ENCODE measurements at places on chromosomes 13 and 19. TPM values are rescaled to one million over a fixed set of nuclear protein-coding genes. Genes with fewer than 3 reads are reported as not detected.
A peak's percentile ranks its signal among the peaks of the same experiment; 100 is the strongest.

GRCh38 chr19:18259893-18260292, 14.4 kb downstream of the IQCN start:
- DNase-seq, result no peak
- no peak overlapping the region for H3K27ac ChIP-seq
- H3K4me3 ChIP-seq, result no peak overlapping the region
- peaks cover 8% of the 10 kb centered on the region for H3K27me3 ChIP-seq
- H3K36me3 ChIP-seq, result no peaks in the 10 kb centered on the region
- no peaks in the 10 kb centered on the region for H3K4me1 ChIP-seq

JAK3 gene
- total RNA-seq, result 18.0 TPM

GRCh38 chr13:108776650-108777049, 147.2 kb downstream of the MYO16 start:
- no peak overlapping the region for H3K27ac ChIP-seq
- H3K27me3 ChIP-seq, result no peaks in the 10 kb centered on the region
- H3K4me1 ChIP-seq, result no peaks in the 10 kb centered on the region
- no peak for DNase-seq
- no peak overlapping the region for H3K4me3 ChIP-seq

ANKRD27 gene
- 28.0 TPM for total RNA-seq

GRCh38 chr13:42272115-42272803, at the start of gene AKAP11:
Gene AKAP11, plus strand, starts transcription at chr13:42272152. Its CDS starts 14,197 bp downstream, at chr13:42286349.
- H3K27ac ChIP-seq, result peak within 1 kb of the TSS; percentile 92
- H3K4me1 ChIP-seq, result no peaks in the 10 kb centered on the region
- H3K36me3 ChIP-seq, result no peaks in the 10 kb centered on the region
- H3K27me3 ChIP-seq, result no peaks in the 10 kb centered on the region
- peak within 1 kb of the TSS; percentile 92 for H3K4me3 ChIP-seq
- peak; percentile 26 for DNase-seq

- H3K4me3 ChIP-seq, result no peak overlapping the region
- no peaks in the 10 kb centered on the region for H3K27me3 ChIP-seq
- no peak for DNase-seq
- peak overlapping the region; percentile 62 for H3K27ac ChIP-seq
Observed at GRCh38 chr19:4032436-4032835, 24.9 kb downstream of the PIAS4 start.

- no peak for DNase-seq
- H3K4me3 ChIP-seq, result no peak overlapping the region
- no peak overlapping the region for H3K27ac ChIP-seq
- no peaks in the 10 kb centered on the region for H3K4me1 ChIP-seq
- H3K27me3 ChIP-seq, result no peaks in the 10 kb centered on the region
Observed at GRCh38 chr13:109899316-109899715, 112.9 kb upstream of the IRS2 start.

GRK1 gene
- total RNA-seq, result not detected

LILRB4 gene
- 5.1 TPM for total RNA-seq

DNA sequence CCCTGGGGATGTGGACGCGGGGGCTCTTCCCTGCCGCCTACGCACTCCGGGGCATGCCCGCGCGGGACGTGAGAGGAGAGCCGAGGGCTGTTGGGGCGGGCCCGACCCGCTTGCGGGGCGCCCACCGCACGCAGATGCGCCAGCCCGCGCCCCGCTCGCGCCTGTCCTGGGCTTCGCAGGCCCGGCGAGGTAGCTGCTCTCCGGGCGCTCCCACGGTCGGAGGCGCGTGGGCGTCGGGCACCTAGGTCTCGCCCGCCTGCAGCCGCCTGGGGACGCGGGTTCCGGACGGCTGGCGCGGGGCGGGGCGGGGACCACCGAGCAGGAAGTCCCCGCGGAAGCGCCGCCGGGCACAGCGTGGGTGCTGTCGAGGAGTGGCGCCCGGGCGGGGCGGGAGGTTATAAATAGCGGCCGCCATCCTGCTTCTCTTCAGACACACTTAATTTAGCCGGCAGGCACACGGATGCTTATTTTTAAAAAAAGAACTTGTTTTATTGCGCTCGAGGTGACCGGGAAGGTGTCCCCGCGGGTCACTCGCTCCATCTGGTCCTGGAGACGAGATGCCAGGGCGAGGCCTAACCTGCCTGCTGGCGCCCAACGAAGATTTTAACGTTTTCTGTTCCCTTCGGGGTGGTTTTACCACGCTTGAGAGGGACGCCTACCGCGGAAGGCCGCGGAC, 561 bp upstream of the GJA3 start:
- peak overlapping the region; percentile 10 for H3K4me3 ChIP-seq
- peaks cover 72% of the 10 kb centered on the region for H3K27me3 ChIP-seq
- no peaks in the 10 kb centered on the region for H3K36me3 ChIP-seq
- H3K27ac ChIP-seq, result no peak overlapping the region
- DNase-seq, result no peak
- H3K4me1 ChIP-seq, result peaks cover 9% of the 10 kb centered on the region

DNA sequence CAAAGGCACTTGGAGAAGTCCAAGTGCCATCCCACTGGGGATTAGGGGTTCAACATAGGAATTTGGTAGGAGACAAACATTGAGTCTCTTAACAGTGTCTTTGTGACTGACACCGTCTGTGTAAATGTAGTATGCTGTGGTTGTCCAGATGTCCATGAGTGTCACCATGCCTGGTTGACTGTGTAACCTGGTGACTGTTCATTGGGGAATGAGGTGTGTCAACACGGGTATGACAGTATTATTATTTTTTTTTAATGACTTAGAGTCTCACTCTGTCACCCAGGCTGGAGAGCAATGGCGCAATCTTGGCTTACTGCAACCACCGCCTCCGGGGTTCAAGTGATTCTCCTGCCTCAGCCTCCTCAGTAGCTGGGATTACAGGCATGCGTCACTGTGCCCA, 16.2 kb downstream of the PKN1 start:
- no peaks in the 10 kb centered on the region for H3K4me1 ChIP-seq
- peaks cover 100% of the 10 kb centered on the region for H3K36me3 ChIP-seq
- no peaks in the 10 kb centered on the region for H3K27me3 ChIP-seq
- H3K4me3 ChIP-seq, result no peak overlapping the region

CAPN12 gene
- total RNA-seq, result 3.5 TPM

DNA sequence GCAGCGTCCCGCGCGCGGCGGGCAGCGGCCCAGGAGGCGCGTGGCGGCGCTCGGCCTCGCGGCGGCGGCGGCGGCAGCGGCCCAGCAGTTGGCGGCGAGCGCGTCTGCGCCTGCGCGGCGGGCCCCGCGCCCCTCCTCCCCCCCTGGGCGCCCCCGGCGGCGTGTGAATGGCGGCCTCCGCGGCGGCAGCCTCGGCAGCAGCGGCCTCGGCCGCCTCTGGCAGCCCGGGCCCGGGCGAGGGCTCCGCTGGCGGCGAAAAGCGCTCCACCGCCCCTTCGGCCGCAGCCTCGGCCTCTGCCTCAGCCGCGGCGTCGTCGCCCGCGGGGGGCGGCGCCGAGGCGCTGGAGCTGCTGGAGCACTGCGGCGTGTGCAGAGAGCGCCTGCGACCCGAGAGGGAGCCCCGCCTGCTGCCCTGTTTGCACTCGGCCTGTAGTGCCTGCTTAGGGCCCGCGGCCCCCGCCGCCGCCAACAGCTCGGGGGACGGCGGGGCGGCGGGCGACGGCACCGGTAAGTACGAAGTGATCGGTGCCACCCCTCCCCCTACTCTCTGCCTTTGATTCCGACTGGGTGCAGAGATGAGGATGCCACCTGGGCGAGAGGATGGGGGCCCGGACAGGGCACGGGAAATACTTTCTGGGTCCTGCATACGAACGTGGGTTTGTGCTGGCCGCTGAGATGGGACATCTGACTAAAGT, 874 bp downstream of the TRIM28 start:
- peak overlapping the region; percentile 94 for H3K27ac ChIP-seq
- H3K27me3 ChIP-seq, result no peaks in the 10 kb centered on the region
- no peaks in the 10 kb centered on the region for H3K4me1 ChIP-seq
- DNase-seq, result no peak
- peaks cover 22% of the 10 kb centered on the region for H3K36me3 ChIP-seq

DNA sequence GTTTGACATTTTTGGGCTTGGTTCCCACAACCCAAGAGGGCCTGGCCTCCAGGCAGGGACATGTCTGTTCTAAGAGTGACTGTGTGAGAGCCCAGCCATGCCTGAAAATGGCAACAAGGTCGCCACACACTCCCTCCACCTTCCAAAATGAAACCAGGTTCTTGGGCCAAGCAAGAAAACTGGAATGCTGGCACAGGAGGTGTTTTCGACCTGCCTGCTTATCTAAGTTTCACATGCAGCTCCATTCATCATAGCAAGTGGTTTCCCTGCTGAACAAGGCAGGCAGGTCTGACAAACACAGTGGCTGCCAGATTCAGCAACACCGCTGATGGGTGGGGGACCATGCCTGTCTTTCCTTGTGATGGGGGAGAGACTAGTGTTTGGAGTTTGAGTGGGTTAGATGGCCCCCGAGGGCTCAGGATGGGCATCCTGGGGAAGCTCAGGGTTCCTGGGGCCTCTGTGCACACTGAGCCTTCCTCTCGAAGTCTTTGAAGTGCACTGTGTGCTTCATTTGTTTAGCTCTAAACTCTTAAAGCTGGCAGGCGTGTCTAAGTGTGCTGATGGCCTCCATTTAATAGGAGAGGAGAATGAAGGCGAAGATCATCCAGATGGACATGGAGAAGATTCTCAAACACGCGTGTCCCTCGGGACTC, 17.9 kb upstream of the GAS6 start:
- H3K27ac ChIP-seq, result peak overlapping the region; percentile 17
- no peak overlapping the region for H3K4me3 ChIP-seq
- no peaks in the 10 kb centered on the region for H3K36me3 ChIP-seq
- no peak for DNase-seq
- H3K4me1 ChIP-seq, result peaks cover 5% of the 10 kb centered on the region

SOHLH2 gene
- 0.20 TPM for total RNA-seq

SHANK1 gene
- 3.3 TPM for total RNA-seq

FGF22 gene
- total RNA-seq, result 2.5 TPM

ZNF667 gene
- total RNA-seq, result 4.8 TPM

GRCh38 chr13:106156468-106156867, 379.0 kb downstream of the EFNB2 start:
- H3K36me3 ChIP-seq, result no peaks in the 10 kb centered on the region
- H3K27ac ChIP-seq, result no peak overlapping the region
- H3K4me3 ChIP-seq, result no peak overlapping the region
- no peaks in the 10 kb centered on the region for H3K27me3 ChIP-seq

GRCh38 chr19:18672606-18673337, 10.7 kb upstream of the CRTC1 start:
- no peak for DNase-seq
- H3K4me1 ChIP-seq, result peaks cover 14% of the 10 kb centered on the region

- no peak overlapping the region for H3K4me3 ChIP-seq
- no peaks in the 10 kb centered on the region for H3K36me3 ChIP-seq
- DNase-seq, result no peak
- no peaks in the 10 kb centered on the region for H3K27me3 ChIP-seq
- no peaks in the 10 kb centered on the region for H3K4me1 ChIP-seq
Observed at GRCh38 chr13:100725472-100725871, 50.9 kb upstream of the TMTC4 start.

NLRP4 gene
- total RNA-seq, result not detected

DNA sequence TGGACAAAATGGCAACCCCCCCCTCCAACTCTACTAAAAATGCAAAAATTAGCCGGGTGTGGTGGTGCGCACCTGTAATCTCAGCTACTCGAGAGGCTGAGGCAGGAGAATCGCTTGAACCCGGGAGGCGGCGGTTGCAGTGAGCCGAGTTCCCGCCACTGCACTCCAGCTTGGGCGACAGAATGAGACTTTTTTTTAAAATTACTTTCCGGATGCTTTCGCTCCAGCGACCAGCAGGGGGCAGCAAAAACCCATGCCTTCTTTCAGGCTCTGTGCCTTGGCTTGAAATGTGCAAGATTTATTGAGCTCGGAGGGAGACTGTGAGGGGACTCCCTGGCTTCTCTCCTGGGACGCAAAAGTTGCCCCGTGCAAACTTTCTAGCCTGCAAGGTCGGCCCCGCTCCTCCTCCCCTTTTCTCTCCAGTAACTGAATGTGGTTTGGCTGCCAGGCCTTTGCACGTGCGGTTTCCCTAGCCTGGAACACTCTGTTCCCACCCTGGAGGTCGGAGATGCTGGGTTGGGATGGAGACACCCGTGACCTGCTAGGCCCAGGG, 61.4 kb upstream of the NFIC start:
- no peaks in the 10 kb centered on the region for H3K36me3 ChIP-seq
- H3K27ac ChIP-seq, result no peak overlapping the region
- H3K4me1 ChIP-seq, result no peaks in the 10 kb centered on the region
- H3K27me3 ChIP-seq, result no peaks in the 10 kb centered on the region
- H3K4me3 ChIP-seq, result no peak overlapping the region

GRCh38 chr19:19171821-19172532, 1.9 kb upstream of the MEF2B start:
- H3K27ac ChIP-seq, result no peak overlapping the region
- peaks cover 21% of the 10 kb centered on the region for H3K4me1 ChIP-seq
- H3K27me3 ChIP-seq, result no peaks in the 10 kb centered on the region
- DNase-seq, result no peak

DNA sequence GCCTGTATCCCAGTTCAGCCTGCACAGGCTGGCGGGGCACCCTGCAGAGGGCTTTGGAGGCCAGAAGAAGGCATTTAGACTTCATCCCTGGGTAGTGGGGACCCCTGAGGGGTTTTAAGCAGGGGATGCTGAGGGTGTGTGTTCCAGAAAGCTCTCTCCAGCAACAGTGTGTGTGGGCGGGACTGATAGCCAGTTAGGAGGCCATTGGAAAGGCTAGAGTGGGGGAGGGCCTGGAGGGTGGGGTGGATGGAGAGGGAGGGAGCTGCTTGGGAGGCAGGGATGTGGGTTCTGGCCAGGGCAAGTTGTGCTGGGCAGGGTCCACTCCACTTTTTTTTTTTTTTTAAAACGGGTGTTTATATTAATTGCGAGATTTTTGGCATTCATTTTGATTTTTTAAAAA, 28.3 kb downstream of the LYL1 start:
- no peaks in the 10 kb centered on the region for H3K36me3 ChIP-seq
- no peaks in the 10 kb centered on the region for H3K4me1 ChIP-seq
- DNase-seq, result no peak
- no peak overlapping the region for H3K4me3 ChIP-seq
- H3K27me3 ChIP-seq, result no peaks in the 10 kb centered on the region
- no peak overlapping the region for H3K27ac ChIP-seq

- H3K4me3 ChIP-seq, result no peak overlapping the region
- no peaks in the 10 kb centered on the region for H3K4me1 ChIP-seq
- DNase-seq, result no peak
- no peaks in the 10 kb centered on the region for H3K27me3 ChIP-seq
Observed at GRCh38 chr13:109196948-109197347, 567.5 kb downstream of the MYO16 start.

- no peaks in the 10 kb centered on the region for H3K36me3 ChIP-seq
- no peaks in the 10 kb centered on the region for H3K27me3 ChIP-seq
- no peaks in the 10 kb centered on the region for H3K4me1 ChIP-seq
- DNase-seq, result no peak
- H3K4me3 ChIP-seq, result no peak overlapping the region
- peak overlapping the region; percentile 65 for H3K27ac ChIP-seq
Observed at GRCh38 chr13:92224052-92224821, 825.8 kb downstream of the GPC5 start.

CERS1 gene
- total RNA-seq, result 12.8 TPM

KASH5 gene
- not detected for total RNA-seq

CCDC70 gene
- total RNA-seq, result not detected

All from tibial nerve (tissue), 4 donors.